ENCODE measurements at places on chromosomes 2 and 18.

GRCh38 chr2:31275976-31276375 lies 42.0 kb downstream of the EHD3 start:
- DNase-seq = no peak

DNA sequence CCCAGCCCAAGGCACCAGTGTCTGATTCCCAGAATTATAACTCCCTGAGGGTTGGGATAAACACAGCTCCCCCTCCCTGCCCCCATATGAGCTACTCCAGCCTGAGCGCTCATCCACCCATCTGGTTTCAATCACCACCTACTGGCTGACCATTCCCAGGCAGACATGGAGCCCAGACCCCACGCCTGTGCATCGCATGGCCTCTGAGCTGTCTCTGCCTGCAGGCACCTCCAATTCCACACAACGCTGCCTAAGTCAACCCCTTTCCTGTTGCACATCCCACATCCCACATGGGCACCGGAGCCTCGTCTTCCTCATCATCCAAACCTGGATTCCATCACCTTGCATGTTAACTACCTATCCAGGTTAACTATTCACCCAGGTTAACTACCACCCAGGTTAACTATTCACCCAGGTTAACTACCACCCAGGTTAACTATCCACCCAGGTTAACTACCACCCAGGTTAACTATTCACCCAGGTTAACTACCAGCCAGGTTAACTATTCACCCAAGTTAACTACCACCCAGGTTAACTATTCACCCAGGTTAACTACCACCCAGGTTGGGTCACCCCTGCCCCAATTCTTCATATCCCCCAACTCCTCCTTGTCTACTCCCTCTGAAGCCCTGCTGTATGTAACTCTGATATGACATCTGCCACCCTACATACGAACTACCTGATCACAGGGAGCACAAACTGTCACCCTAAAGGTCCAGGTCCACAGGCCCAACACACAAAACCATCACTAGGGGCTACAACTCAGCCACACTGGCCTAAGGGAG lies 47.8 kb downstream of the TEX51 start:
- DNase-seq = no peak

DNA sequence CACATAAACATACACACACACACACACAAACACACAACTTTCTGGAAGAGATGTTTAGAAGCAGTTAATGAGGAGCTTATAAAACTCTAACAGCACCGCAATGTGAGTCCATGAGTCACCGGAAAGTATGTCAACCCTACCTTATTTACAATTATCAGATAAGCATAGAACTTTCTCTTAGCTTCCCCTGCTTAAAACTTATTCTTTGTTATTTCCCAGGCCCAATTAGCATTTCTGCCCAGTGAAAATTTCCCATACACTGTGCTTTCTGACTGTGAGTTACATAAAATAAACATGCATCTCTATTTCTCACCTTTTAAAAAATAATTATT lies 737.6 kb downstream of the LRP1B start:
- no peak for DNase-seq

GRCh38 chr2:219247678-219248642 lies 2.7 kb downstream of the STK16 start:
- DNase-seq = peak; percentile 68

- DNase-seq = no peak
Observed at GRCh38 chr2:25178976-25179375, 10.6 kb upstream of the POMC start.

- no peak for DNase-seq
Observed at GRCh38 chr18:8357320-8357719, 251.9 kb upstream of the RAB12 start.

- no peak for DNase-seq
Observed at GRCh38 chr2:119650846-119651370, 28.1 kb upstream of the TMEM177 start.

DNA sequence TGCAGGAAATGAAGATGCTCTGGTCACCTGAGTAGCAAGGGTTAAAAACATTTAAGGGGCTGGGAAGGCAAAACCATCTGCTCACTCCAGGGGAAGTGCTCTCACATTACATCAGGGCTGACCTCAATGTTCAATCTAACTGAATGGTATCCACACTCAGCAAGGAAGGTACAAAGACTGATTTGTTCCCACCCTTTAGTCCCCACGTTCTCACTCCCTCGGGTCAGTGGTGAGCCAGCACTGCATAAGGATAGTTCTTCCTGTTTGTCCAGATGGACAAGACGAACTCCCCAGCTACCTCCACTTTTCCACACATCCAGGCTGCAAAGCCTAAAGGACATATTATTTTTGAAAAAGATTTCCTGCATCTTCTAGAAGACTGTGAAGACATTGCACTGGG lies 126.6 kb upstream of the SLC14A2 start:
- DNase-seq = no peak

- no peak for DNase-seq
Observed at GRCh38 chr2:65491381-65491905, 59.0 kb upstream of the SPRED2 start.

- no peak for DNase-seq
Observed at GRCh38 chr2:236731767-236732580, 162.3 kb downstream of the ACKR3 start.

GRCh38 chr18:70931942-70932814 lies 643.3 kb downstream of the SOCS6 start:
- DNase-seq = no peak

GRCh38 chr2:55109219-55109891 lies 59.1 kb upstream of the RTN4 start:
- no peak for DNase-seq

GRCh38 chr2:207868855-207869596 lies 99.3 kb upstream of the FZD5 start:
- no peak for DNase-seq

- no peak for DNase-seq
Observed at GRCh38 chr2:109380502-109381326, 233.1 kb downstream of the SEPTIN10 start.

GRCh38 chr2:212991120-212991519 lies 160.3 kb downstream of the IKZF2 start:
- no peak for DNase-seq

DNA sequence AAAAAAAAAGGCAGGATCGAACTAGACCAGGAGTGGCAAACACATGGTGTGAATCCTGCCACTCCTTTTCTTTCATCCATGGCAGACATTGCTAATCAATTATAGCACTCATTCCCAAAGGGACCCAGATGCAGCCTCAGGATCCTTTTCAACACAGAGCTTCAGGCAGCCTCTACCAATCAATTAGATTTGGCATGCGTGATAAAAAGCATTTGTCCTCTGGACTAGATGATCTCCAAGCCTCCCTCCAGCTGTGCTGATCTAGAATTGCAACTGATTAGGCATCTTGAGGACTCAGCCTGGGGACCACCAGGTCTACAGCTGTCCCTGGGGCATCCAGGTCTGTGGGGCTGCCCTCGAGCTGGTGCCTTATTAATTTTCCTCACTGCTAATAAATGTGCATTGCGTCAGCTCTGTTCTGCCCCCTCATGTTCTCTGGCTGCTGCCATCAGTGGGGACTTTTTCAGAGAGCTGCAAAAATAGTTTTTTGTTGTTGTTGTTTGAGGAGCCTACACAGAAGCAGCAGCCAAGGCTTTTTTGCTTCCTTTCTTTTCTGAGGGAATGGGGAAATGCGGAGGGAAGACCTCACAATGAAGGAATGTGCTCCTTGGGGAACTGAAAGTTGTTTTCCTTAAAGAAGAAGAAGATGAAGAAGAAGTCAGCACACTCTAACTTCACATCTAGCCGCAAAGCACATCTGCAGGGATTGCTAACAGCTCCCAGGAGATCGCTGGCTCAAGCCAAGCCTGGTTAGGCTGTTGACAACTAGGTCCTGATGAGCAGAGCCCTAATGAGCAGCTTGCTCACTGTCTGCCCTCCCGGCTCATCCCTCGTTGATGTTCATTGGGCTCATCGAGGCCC lies 8.8 kb upstream of the ATOH8 start:
- DNase-seq = no peak

DNA sequence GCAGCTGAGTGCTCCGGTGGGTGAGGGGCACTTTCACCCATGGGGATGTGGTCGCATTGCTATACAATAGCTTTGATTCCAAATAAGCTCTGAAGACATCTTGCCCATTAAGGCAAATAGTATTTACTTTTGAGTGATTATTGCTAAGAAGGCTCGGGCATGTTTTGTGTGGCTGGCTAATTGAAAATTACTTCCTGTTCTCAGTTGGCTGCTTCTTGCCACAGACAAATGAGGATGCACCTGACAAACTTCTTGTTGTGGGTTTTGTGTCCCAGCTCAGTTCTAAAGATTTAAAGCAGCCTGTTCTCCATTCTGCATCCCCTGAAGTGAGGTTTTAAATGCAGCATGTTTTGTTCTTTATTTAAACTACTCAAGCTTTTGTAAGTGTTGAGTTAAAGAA lies 88.3 kb downstream of the KCNS3 start:
- DNase-seq = no peak

DNA sequence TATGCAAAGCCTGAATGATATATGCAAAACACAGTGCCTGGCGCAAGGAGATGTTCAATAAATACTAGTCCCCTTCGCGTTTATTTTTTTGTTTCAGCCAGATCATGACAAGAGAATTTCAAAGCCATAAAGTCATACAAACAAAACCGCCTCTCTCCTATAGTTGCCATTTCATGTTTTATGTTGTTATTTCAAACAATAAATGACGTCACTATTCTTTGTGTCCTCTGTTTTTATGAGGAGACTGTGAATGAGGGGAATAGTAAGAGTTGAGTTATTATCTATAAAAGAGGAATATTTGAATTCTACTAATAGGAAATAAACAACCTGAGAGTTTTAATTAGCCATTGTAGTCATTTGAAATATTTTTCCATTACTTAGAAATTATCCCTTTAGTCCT lies 464.5 kb downstream of the THSD7B start:
- no peak for DNase-seq

- DNase-seq = no peak
Observed at GRCh38 chr2:44155666-44156446, 12.8 kb upstream of the PPM1B start.

- no peak for DNase-seq
Observed at GRCh38 chr2:9973690-9974089, 22.2 kb downstream of the GRHL1 start.

- DNase-seq = no peak
Observed at GRCh38 chr2:168426861-168427260, 29.2 kb upstream of the CERS6 start.

GRCh38 chr2:43005245-43005974 lies 213.0 kb upstream of the HAAO start:
- no peak for DNase-seq

DNA sequence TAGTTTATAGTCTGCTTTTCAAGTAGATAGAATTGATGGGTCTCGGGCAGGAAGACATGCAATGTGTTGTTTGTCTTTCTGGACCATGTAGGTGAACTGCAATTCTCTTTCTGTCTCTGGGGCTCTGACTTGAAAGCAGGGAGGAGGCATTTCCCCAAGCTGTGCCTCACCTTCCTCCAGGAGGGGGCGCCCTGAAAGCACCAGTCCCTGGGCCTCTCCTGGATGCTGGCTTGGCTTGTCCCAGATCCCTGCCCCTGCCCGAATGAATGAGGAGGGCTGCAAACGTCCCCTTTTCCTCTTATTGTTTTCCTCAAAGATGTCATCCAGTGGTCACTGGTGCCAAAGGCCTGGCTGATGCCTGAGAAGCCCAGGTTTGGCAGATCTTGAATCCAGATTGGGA lies 270.6 kb downstream of the CELF4 start:
- DNase-seq = no peak

- no peak for DNase-seq
Observed at GRCh38 chr2:112730216-112730615, 9.4 kb downstream of the NT5DC4 start.

DNA sequence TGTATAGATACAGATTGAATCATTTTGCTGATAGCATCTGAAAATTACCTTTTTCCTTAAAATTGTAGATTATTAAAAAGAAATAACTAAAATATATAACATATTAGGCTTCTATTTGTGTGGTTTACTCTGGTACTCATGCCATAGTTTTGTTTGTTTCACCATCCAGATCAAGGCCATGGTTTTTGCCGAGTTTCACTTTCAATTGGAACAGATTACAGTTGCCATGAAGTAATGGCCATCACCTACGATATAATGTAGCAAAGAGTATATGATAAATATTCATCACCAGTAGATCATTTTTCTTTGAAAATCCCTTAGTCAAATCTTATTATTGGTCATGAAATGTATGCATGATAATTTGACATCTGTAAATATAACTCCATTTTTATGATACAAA lies 11.9 kb upstream of the DNAH7 start:
- DNase-seq = no peak

DNA sequence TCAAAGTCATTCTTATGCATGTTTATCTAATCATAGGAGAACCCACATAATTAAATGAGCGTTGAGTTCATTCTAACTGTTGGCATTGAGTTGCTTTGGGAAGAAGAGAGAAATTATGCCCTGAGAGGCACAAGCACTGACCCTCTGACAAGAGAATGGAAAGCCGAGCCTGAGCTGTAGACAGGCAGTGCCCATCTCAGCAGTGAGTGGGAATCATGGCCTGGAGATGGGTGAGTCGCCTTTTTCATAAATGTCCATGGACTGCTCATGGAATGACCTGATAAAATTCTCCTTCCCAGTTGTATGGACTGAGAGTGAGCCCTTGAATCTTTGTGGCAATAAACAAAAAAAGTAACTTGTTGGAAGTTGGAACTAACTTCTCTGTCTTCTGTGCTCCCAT lies 21.4 kb upstream of the MYO3B start:
- DNase-seq = no peak

GRCh38 chr2:107036293-107036692 lies 150.3 kb upstream of the ST6GAL2 start:
- no peak for DNase-seq

GRCh38 chr2:241853651-241854341 lies 4.9 kb downstream of the PDCD1 start:
- no peak for DNase-seq

GRCh38 chr2:215290980-215291599 lies 20.8 kb upstream of the ATIC start:
- no peak for DNase-seq

DNA sequence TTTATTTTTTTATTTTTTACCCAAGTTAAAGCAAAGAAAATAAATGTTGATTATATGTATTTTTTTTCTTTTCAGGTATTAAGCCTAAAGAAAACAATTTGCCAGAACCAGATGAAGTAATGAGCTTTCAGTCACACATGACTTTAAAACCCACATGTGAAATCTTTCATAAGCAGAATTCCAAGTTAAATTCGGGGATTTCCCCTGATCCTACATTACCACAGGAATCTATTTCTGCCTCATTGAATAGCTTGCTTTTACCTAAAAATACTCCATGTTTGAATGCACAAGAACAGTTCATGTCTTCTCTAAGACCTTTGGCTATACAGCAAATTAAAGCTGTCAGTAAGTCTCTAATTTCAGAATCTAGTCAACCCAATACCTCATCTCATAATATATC lies 26.6 kb downstream of the GEN1 start:
- DNase-seq = no peak

DNA sequence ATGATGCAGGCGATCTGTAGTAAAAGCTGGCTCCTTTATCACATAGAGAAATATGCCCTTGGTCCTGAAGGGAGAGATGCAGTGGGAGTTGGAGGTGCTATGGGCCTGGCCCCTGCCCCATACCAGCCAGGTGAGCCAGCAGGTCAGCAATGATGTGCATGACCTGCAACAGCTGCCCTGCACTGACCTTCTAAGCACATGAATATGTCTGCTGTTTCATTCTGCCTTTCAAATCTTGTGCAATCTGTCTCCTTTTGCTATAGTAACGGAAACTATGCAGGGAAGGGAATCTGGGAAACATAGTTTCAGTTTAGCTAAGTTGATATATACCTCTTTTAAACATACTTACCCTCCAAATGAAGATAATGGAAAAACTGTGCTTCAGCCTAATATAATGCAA lies 235.2 kb downstream of the TDRD15 start:
- no peak for DNase-seq

- DNase-seq = no peak
Observed at GRCh38 chr2:209074711-209075110, 349.1 kb upstream of the MAP2 start.

Measured in stimulated activated CD8-positive, alpha-beta memory T cell treated with anti-CD3 and anti-CD28 coated beads, Interleukin-7, amount 100 ng/mL, for 48 hours (primary cell).